ENCODE measurements at places on chromosomes 2 and 18.

- DNase-seq = no peak
Observed at GRCh38 chr2:168147830-168148794, 99.3 kb downstream of the STK39 start.

- DNase-seq = no peak
Observed at GRCh38 chr2:221423210-221423804, 148.8 kb downstream of the EPHA4 start.

DNA sequence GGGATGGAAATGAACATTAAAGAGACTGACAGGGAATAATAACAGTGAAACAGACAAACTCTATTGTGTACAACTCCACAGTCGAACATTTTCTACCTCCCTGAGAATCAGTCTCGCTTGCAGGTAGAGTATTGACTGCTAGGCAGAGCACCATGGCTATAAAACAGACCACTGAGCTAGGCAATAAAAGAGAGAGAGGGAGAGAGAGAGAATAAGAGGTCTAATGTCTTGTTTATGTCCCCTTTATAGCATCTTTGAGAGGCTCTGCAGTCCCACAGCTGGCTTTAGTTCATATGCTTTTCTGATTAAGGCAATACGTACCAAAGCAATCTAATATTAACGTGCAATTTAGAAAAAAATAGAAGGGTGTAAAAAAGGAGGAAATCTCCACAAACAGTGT is 652.6 kb downstream of the NRXN1 start:
- DNase-seq = no peak

DNA sequence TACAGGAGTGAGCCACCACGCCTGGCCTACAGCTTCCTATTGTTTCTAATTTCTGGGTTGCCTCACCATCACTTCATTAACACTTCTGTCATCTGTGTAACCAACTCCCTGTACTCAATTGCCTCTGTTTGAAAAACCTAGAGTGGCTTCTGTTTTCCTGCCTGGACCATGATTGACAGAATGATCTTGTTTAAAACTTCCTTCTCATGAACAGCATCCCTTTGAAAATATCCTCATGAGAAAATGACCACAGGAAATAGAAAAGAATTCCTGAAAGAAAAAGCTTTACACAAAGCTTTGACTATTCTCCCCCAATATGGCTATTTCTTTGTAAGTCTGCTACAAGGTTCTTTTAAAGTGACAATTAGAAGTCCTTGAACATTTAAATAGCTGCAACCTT is 672.3 kb downstream of the ARHGAP15 start:
- DNase-seq = no peak

GRCh38 chr2:53498210-53498609 is 269.4 kb upstream of the CHAC2 start:
- DNase-seq = no peak

DNA sequence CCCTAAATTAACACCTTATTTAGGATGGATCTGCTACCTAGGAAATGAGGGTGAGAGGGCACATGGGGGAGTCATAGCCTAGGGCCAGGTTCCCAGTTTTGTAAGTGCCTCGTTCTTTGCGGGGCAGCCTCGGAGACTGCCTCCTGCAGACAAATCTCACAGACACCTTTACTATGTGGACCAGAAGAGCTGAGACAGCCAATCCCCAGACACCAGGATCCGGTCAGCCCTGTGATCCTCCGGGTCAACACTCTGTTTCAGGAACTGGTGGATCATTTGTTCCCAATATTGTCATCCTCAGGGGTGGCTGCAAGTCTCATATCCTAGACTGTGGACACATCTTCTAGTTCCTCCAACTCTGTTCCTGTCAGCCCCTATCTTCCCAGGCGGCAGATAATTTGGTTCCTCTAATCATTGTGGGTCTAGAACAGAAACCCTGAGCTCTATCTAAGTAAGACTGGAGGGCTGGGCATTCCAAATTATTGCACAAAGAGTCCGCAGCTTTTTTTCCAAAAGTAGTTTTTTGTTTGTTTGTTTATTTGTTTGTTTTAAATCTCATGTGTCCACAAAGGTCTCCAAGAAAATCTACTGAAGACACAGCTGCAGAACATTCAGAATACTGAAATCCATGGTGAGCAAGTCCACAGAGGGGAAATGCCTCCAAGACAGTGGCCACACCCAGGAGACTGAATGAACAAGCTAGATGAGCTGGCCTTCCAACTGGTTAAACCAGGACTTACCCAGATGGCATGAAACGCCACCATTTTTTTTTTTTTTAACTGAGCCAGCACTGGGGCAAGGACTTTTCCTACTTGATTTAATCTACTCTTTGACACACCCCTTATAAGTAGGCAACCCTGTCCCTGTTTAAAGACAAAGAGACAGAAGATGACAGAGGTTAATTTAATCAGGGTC is 6.2 kb upstream of the GDF7 start:
- no peak for DNase-seq

- DNase-seq = no peak
Observed at GRCh38 chr2:13768274-13768673, 864.2 kb upstream of the LRATD1 start.

- peak; percentile 49 for DNase-seq
Observed at GRCh38 chr2:57981083-57981768, 65.4 kb upstream of the VRK2 start.

DNA sequence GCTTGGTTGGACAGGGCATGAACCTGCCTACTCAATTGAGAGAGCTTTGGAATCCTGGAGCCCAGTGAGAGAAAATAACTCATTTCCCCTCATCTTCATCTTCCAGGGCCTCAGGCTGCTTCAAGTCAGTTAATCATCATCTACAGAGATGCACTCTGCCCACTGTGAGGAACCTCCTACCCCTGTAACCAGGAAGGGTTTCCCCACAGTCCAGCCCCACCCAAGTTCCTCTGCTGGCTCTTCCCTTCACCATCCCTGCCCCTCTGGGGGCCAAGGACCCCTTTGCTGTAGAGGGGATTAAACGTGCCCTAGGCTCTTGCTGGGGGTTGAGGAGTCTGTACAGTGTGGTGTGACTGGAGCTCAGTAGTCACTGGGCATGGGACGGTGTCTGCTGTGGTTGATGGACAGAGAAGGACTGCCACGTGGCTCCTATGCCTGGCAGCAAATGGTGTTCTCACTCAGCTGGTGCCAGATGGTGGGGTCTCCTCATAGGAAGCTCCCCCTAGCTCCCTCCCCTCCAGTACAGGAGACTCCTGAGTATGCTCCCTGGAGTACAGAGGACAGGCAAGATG is 29.5 kb upstream of the LGALSL start:
- no peak for DNase-seq

GRCh38 chr18:14075196-14075595 is 57.0 kb downstream of the ZNF519 start:
- no peak for DNase-seq

- no peak for DNase-seq
Observed at GRCh38 chr2:1305342-1306013, 107.8 kb upstream of the TPO start.

- peak; percentile 20 for DNase-seq
Observed at GRCh38 chr2:47905386-47906156, 727 bp downstream of the FBXO11 start.

DNA sequence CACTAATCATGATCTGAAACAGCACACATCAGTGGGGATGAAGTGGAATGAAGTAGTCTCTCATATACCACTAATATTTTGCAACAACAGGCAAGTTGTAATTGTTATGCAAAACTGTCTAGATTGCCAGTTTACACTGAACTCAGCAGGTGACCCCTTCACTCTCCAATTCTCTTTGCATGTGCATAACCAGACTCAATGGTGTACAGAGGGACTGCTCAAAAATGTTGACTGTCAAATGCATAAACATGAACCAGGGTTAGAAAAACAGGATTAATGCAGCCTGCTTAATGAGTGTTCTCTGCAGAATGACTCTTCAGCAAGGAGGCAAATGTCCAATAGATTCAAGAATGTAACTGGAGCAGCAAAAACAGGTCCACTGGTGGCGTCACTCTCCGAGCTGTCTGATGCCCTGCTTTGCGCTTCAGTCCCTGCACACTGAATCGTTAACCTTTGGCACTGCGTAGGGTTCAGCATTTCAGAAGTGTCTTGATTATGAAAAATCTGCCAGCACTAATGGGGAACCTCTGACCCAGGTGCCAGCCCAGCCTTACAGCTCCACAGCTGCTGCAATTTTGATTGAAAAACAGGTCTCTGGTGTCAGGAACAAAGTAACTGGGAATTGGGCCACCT is 209.3 kb downstream of the TDRD15 start:
- no peak for DNase-seq

Data from smooth muscle cell of the brain vasculature (primary cell).